Activated CD4-positive, CD25-positive, alpha-beta regulatory T cell (primary cell): ENCODE measurements at places on chromosomes 5 and 9.

GRCh38 chr5:170315154-170315553 lies 17.6 kb upstream of the LCP2 start:
- DNase-seq, result no peak

GRCh38 chr9:18154661-18155060 lies 319.3 kb upstream of the ADAMTSL1 start:
- DNase-seq, result no peak

DNA sequence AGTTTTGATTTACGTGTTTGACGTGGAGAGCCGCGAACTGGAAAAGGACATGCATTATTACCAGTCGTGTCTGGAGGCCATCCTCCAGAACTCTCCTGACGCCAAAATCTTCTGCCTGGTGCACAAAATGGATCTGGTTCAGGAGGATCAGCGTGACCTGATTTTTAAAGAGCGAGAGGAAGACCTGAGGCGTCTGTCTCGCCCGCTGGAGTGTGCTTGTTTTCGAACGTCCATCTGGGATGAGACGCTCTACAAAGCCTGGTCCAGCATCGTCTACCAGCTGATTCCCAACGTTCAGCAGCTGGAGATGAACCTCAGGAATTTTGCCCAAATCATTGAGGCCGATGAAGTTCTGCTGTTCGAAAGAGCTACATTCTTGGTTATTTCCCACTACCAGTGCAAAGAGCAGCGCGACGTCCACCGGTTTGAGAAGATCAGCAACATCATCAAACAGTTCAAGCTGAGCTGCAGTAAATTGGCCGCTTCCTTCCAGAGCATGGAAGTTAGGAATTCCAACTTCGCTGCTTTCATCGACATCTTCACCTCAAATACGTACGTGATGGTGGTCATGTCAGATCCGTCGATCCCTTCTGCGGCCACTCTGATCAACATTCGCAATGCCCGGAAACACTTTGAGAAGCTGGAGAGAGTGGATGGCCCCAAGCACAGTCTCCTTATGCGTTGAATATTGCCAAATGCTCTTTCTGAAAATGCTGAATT lies 850 bp downstream of the RRAGA start:
- no peak for DNase-seq

DNA sequence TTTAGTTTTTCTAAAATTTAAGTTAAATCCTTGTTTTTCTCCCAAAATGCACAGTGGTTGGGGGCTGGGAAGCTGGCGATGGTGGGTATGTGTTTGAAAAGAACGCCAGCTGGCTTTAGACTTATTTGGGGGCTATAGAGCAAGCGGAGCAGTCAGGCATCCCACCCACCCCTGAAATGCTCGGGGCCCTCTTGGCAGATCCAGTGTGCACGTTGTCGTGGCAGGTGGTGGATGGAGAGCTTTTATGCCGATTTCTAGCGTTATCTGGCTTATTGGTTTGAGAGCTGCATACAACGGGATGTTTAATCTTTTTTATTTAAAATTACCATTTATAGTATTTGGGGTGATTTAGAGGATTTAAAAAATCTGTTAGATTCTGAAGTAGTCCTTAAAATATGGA lies 8.1 kb downstream of the BASP1 start:
- DNase-seq, result no peak

- no peak for DNase-seq
Measured at GRCh38 chr5:100757618-100758017, 145.5 kb downstream of the ST8SIA4 start.

DNA sequence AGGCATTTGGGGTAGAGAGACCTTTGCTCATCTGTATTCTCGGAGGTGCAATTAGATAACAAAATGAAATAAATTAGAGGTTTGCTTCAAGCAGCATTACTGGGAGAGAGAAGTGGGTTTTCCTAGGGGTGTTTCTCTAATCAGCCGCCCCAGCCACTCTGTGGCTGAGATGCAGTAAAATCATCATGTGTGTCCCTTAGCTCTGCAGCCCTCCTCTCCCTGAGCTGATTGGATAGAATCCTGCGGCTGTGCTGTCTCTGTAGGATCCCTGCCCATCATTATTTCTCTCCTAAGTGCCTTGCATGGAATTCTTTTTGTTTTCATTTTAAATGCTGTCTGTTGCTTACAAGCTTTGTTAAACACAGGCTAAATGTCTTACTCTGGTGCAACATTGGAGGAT lies 171.4 kb downstream of the SH3GL2 start:
- DNase-seq, result no peak

DNA sequence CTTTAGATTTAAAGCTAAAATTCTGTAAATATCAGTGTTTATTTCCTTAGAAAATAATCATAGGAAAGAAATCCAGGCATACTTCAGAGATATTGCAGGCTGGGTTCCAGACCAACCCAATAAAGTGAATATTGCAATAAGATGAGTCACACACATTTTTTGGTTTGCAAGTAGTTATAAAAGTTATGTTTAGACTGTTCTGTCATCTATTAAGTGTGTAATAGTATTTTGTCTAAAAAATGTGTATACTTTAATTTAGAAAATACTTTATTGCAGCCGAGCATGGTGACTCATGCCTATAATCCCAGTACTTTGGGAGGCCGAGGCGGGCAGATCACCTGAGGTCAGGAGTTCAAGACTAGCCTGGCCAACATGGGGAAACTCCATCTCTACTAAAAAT lies 6.9 kb upstream of the RIC1 start:
- no peak for DNase-seq

DNA sequence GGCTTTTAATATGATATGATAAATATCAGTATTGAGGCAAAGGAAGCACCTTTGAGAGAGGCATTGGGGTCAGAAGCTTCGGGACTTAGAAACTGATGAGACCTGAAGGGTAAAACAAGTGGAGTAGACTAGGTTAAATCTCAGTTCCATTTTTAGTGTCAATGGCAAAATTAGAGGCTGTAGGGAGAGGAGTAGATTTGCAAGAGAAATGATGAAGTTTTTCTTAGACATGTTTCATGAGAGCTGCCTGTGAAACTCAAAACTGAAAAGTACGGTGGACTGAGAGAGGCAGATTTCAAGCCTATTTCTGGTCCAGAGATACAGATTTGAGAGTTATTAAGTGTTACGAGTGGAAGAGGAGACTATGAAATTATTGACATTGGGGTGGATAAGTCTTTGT lies 278.5 kb downstream of the TAF11L14 start:
- no peak for DNase-seq

DNA sequence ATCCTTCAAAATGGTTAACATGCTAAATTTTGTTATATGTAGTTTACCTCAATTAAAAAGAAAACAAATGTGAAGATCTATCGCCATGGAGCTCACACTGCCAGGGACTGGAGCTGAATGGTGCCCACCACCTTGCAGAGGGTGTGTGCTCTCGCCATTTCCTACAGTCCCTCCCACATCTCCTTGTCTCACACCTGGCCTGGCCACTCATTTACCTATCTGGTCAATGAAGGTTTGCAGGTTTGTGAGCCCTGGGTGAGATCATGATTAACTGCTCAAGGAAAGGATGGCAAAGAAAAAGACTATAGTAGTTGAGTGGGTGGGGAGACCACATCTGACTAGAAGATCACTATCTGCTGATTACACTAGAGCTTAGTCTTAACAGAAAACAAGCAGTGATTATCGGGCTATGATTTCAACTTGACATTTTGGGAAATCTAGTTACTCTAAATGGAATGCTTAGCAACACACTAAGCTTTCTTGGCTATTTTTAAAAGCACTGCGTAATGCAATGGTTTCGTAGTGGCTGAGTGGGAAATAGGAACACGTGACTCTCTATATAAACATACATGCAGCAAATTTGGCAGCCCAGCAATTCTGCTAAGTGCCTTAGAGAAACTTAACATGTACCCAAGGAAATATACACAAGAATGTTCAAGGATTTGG lies 27.3 kb downstream of the PUM3 start:
- no peak for DNase-seq

DNA sequence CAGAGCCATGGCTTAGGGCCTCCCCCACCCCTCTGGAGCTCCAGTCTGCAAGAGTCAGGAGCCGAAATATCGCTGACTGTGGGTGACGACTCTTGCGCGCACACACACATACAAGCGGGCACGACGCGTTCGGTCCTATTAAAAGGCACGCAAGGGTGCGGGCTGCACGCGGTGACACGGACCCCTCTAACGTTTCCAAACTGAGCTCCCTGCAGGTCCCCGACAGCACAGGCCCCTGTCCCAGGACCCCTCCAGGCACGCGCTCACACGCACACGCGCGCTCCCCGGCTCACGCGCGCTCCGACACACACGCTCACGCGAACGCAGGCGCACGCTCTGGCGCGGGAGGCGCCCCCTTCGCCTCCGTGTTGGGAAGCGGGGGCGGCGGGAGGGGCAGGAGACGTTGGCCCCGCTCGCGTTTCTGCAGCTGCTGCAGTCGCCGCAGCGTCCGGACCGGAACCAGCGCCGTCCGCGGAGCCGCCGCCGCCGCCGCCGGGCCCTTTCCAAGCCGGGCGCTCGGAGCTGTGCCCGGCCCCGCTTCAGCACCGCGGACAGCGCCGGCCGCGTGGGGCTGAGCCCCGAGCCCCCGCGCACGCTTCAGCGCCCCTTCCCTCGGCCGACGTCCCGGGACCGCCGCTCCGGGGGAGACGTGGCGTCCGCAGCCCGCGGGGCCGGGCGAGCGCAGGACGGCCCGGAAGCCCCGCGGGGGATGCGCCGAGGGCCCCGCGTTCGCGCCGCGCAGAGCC lies at the start of gene GRIN1:
GRIN1 (plus strand) TSS at position 433 of the 746 bp plus-strand sequence. CDS start 333 bp downstream, outside the sequence.
- no peak for DNase-seq

DNA sequence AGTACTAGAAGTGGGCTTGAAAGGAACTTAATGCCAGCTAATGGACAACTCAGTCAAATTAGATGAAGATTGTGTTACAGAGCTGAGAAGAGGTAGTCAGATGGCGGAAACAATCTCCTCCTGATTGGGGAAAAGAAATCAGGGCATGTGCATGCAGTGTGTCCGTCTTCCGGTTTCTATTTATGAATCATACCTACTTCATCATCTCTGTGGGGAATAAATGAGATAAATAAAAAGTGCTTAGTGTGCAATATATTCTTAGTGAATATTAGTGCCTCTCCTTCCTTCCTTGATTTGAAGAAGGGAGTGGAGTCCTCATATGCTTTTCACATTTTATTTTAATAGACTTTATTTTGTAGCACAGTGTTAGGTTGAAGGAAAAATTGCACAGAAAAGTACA lies 108.7 kb upstream of the NFIL3 start:
- no peak for DNase-seq

GRCh38 chr9:91771027-91771426 lies 179.0 kb downstream of the ROR2 start:
- DNase-seq, result no peak
